GM12891 (cell line): ENCODE measurements at places on chromosomes 12 and 14.

GRCh38 chr12:113815031-113815430 is 151.1 kb downstream of the RBM19 start:
- no peak for DNase-seq

DNA sequence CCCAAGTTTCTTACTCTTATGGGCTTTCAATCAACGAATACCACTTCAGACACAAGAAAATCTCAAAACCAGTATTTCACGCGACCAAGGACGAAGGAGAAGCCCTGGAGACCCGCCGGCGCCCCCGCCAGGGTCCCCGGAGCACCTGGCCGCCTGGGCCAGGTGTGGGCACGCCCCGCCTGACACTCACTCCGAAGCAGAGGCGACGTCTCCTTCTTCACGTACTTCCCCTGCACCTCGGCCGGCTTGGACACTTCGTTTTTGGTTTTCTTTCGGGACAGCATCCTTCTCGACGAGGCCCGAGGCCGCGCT is 466 bp downstream of the SAV1 start:
- DNase-seq = no peak

- no peak for DNase-seq
Measured at GRCh38 chr12:9906873-9907272, 25.3 kb downstream of the CLEC2A start.

GRCh38 chr12:98821866-98822265 is 176.8 kb downstream of the APAF1 start:
- no peak for DNase-seq

DNA sequence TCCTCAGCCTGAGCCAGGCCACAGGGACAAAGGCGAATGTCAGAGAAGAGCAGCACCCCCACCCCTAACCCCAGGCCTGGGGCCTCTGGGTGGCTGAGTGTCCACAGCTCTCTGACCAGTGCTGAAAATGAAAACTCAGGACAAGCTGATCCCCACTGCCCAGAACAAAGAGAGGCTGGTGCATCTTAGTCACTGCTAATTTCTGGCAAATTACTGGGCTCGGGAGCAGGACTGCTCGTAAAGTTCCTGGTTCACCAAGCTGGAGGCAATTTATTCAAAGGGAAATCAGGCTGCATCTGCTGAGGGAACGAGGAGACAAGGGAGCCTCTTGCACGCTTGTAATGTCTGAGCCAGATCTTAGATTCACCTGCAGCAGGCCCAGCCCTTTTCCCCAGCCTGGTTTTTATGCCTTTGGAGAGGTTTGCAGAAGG is 43.2 kb downstream of the CALM1 start:
- no peak for DNase-seq

GRCh38 chr14:82915381-82915780 is 1381.7 kb upstream of the SEL1L start:
- DNase-seq = no peak

- no peak for DNase-seq
Measured at GRCh38 chr14:58501214-58501816, 73.8 kb downstream of the KIAA0586 start.

DNA sequence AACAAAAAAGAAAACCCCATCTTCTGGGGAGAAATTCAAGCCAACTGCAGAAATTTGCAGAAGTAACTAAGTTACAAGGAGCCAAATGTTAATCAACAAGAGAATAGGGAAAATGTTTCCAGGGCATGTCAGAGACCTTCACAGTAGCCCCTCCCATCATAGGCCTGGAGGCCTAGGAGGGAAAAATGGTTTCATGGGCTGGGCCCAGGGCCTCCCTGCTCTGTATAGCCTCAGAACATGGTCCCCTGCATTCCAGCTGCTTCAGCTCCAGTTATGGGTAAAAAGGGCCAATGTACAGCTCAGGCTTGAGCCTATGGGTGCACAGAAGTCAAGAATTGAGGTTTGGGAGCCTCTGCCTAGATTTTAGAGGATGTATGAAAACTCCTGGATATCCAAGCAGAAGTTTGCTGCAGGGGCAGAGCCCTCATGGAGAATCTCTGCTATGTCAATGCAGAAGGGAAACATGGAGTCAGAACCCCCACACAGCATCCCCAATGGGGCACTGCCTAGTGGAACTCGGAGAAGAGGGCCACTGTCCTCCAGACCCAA is 260.9 kb downstream of the DUSP6 start:
- DNase-seq = no peak

GRCh38 chr12:67457778-67458665 is 188.9 kb downstream of the CAND1 start:
- no peak for DNase-seq

- no peak for DNase-seq
Measured at GRCh38 chr14:67986131-67986841, 166.7 kb downstream of the RAD51B start.

DNA sequence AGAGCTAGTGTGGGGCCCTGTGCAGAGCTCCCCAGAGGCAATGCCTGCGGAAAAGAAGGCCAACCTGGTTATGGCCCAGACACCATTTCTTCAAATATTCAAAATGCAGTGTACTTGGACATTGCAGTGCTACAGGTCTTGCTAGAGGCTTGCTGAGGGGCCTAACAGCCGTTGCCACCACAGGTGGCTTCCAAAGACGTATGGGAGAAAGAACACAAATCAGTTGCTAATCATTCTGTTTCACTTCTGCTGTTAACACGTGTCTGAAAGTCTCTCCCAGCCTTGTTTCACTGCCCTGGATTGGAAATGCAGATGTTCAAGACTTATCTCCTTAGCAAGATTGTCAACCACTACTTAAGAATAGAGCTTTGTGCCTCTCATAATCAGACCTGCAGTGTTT is 925.9 kb downstream of the GALC start:
- no peak for DNase-seq

DNA sequence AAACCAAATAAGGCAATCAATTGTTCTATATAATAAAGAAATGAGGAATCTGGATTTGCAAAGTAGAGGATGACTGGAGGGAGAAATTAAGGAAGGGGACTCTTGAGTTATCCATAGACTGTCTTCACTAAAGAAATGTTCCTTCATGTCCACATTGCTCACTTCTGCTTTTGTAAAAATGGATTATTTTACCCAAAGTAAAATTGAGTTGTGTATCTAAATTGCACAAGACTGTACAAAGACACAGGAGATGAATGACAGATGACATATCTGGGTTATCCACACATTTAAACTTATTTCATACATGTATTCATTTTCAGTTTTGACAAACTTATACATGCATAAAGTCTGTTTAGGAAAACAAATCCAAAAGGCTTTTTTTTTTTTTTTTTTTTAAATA is 11.3 kb downstream of the ATP2B1 start:
- no peak for DNase-seq

GRCh38 chr12:68905733-68906132 is 27.2 kb downstream of the CPM start:
- no peak for DNase-seq

DNA sequence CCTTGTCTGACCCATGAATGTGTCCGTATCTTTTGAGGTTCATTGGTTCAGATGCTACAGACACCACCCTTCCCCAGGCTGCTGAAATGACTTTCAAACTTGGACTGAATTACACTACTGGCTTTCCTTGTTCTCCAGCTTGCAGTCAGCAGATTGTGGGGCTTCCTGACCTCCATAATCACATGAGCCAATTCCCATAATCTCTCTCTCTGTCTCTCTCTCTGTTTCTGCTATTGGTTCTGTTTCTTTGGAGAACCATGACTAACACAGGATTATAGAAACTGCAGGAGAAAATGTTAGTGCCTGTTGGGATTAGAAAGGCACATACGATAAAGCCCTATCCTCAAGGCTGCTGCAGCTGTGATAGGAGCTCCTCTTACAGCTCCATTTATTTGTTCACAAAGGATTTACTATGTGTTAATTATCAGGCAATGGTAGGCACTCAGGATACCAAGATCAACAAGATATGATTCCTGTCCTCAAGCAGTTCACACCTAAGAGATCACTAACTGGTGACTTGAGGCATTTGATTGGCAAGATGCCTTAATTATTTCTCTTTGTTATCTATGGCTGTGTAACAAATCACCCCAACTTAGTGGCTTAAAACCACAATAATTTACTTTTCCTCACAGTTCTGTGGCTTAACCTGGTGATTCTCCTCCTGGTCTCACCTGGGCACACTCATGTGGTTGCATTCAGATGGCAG is 10.2 kb upstream of the NYNRIN start:
- no peak for DNase-seq

DNA sequence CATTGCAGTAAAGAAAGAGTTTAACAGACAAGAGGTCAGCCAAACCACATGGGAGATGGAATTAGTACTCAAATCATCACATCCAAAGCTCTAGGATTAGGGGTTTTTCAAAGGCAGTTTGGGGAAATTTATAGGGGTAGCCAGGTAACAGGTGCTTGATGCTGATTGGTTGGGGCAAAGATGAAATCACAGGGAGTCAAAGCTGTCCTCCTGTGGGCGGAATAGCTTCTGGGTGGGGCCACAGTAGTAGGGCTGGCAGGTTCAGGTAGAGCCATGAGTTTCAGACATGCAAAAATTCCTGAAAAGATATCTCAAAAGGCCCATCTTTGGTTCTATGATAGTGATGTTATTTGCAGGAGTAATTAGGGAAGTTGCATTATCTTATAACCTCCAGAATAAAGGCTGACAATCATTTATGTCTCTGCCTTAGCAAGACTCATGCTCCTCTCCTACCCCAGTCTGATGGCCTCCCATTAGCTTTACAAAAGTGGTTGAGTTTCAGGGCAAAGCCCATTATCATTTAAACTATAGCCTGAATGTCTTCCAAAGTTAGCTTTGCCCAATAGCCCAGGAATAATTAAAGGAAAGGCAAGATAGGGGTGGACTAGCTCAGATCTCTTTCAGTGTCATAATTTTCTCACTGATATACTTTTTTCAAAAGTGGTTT is 42.1 kb upstream of the CNTN1 start:
- no peak for DNase-seq

GRCh38 chr12:59472273-59472672 is 123.6 kb upstream of the SLC16A7 start:
- DNase-seq = no peak

DNA sequence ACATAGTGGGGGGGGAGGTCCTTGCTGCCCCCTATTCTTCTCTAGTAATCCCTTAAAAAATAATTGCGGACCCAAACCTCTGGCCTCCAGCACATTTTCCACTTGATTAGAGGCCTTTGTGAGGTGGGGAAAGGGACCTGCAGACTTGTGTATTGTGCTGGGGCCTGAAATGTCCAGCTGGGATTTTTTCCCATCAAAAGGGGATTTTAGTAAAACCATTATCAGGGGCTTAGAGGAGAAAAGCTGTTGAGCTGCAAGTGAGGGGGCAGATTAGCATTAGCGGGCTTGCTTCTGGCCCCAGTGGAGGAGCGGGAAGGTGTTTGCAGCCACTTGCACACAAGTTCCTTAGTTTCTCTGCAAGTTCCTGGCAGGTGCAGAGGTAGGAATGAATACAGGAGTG is 13.9 kb downstream of the FBXL14 start:
- DNase-seq = no peak

GRCh38 chr14:76002383-76002782 is 16.8 kb downstream of the IFT43 start:
- DNase-seq = no peak

DNA sequence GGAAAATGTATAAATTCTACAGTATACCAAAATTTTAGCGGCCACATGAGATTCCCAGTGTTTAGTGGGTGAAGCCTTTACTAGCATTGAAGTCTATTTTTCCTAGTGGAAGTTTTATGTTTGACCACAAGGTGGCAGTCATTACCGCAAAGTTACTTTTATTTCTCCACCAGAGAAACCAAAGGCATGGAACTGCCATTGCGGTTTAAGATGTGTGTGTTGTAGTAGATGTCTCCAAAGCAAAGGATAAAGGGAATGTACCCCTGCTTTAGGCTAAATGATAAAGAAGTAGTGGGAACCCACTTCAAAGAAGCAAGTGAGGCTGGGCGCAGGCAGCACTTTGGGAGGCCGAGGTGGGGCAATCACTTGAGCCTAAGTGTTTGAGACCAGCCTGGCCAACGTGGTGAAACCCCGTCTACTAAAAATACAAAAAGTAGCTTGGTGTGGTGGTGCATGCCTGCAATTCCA is 140.5 kb downstream of the PRKCH start:
- no peak for DNase-seq

- DNase-seq = no peak
Measured at GRCh38 chr12:52004042-52004648, 2.6 kb upstream of the TAMALIN start.

DNA sequence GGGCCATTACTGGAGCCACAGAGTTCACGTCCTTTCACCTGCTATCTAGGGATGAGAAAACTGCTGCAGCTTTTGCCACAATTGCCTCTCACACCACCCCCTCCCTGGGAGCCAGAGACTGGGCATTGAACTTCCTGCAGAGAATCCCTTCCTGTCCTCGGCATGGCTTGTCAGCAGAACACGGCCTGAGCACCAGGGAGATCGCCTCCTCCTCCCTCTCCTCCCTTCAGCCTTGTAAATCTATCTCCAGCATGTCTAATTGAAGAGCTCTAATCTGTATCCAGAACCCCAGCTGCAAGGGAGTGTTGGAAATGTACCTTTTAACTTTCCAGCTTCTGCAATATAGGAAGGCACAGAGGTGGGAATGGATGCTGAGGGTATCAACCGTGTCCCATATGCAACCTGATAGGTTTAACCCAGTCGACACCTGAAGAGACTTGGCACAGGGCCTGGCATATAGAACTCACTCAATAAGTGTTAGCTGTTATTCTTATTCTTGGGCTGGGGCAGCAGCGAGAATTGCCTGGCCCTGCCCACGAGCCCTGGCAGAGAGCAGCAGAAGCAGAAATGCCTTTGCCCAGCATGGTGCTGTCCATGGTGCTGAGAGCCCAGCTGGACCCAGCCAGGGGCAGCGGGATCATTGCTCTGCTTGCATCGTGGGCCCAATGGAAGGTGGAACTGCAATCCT is 26.8 kb downstream of the TMEM63C start:
- peak; percentile 44 for DNase-seq

DNA sequence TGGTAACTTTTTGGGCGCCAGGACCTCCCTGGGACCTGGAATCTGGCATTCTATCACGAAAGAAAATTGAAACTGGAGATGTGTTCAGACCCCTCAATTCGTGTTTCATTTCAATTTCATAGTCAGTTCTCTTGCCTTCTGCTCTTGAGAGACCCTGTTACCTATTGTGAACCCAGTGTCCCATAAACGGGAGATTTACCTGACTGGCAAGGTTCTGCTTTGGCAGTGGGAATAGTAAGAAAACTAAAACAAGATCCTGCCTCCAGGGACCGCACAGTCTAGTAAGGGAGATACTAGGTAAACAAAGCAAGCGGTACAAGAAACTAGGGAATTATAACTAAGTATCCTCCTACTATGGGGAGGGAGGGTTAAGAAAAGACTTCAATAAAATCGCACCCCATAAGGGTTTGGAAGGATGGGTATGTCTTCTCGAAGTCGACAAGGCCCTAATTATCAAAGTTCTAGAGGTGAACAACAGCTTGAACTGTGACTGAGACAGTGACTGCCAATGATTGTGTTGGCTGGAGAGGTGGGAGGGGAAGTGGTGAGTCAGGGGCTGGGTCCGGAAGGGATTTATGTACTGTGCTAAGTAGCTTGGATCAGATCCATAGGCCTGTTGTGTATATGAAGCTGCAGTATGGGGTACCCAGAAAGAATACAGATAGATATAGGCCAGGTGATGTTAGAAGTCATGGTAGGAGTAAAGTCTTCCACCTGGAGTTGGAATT is 754 bp downstream of the ACSS3 start:
- DNase-seq = no peak

- no peak for DNase-seq
Measured at GRCh38 chr12:75872762-75873161, 158.8 kb downstream of the PHLDA1 start.
